ENCODE measurements at places on chromosomes 2 and 18. TPM values are rescaled to one million over a fixed set of nuclear protein-coding genes. Genes with fewer than 3 reads are reported as not detected.

DNA sequence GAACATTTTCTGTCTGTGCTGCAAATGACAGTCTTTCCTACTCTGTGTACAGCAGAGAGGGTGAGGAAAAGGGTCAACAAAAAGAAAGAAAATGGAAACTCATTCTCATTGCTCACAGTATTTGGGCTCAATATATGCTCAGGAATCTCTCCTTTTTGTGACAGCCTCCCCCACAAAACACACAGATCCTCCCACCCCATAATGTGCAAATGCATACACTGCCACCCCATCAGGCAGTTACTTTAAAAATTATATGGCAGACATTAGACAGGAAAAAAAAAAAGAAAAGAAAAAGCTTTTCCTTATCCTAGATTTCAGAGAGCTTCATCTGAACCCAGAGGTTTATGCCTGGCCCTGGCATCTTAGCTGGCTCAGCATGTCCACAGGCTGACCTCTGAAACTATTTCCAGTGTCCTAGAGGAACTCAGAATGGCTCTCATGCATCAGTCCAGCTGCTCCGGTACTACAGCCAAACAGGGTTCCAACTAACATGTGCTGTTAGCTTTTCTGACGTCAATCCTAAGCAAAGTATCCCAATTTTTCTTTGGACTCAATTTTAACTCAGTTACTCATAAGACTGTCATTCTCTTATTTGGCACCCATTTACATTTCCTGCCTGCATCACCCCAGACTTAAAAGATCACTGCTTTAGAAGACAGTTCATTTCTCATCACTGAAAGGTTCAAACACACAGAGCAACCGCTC lies 105.9 kb downstream of the RBMS1 start:
- no peak for DNase-seq

- no peak for DNase-seq
These were observed 72.1 kb upstream of the FAM98A start for GRCh38 chr2:33671198-33671597.

AMER3 gene
- not detected for total RNA-seq

DNA sequence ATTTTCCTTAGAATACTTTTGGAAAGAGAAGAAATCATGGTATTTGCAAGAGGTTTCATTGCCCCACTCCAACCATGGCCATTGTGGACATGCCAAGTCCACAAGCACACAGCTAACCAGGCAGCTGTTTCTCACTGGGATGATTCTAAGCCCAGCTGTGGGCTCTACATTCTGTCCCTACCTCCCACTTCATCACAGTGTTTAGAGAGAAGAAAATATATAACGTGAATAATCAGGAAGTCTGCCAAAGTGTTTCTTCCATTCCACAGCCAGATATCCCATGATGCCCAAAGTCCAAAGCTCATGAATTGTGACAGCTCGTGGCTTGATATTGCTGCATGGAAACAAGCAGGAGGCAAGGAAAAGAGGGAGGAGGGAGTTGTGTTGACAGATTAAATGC lies 433.7 kb upstream of the GYPC start:
- no peak for DNase-seq

GRCh38 chr18:40473221-40474029 lies 1481.6 kb upstream of the PIK3C3 start:
- DNase-seq = no peak

DNA sequence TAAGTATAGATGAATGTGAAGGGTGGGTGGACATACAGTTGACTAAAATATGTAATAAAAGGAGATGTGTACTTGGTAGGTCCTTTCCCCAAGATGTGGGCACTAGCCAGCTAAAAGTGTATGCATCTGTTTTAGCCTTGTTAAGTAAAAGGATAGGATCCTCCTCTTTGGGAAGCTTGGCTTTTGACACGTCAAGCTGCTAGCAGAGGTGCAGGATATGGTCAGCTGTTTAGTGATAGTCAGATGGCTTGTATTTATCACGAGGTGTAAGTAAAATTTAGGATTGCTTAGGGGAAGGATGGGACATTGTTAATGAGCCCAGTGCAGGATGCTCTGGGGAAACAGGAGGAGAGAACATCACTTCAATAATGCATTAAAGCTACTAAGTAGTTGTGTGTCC lies 1.5 kb downstream of the MFSD6 start:
- DNase-seq = no peak

DNA sequence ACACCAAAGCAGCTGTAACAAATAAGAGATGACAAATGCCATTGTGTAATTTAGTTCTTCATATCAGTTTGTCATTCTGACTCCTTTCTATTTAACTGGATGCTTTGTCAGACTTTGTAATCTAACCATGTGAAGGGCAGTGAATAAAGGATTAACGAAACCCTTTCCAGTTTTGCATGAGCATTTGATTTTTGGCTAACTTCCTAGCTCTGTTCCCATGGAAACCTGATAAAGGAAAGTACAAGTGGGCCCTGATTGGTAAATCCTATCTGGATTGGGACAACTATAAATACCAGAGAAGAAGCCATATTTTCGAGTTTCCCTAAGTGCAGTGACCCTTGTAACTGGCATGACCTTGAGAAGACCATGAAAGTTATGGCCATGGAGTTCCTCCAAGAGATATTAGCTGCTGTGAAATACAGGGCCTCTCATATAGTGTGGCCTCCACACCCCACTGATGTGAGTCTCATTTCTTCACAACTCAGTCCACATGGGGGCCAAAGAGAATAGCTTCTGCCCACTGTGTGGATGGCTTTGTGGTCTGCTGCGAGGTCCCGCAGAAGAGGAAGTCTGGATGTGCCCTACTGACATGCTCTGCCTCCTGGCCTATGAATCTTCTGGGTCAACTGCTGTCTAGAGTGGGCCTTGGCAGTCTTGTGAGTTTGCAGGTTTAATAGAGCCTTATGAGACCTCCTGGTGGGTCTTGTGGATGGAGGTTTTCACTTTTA lies 38.2 kb upstream of the CYP1B1 start:
- no peak for DNase-seq

GRCh38 chr2:207951734-207952470 lies 73.4 kb downstream of the PLEKHM3 start:
- DNase-seq = no peak

DNA sequence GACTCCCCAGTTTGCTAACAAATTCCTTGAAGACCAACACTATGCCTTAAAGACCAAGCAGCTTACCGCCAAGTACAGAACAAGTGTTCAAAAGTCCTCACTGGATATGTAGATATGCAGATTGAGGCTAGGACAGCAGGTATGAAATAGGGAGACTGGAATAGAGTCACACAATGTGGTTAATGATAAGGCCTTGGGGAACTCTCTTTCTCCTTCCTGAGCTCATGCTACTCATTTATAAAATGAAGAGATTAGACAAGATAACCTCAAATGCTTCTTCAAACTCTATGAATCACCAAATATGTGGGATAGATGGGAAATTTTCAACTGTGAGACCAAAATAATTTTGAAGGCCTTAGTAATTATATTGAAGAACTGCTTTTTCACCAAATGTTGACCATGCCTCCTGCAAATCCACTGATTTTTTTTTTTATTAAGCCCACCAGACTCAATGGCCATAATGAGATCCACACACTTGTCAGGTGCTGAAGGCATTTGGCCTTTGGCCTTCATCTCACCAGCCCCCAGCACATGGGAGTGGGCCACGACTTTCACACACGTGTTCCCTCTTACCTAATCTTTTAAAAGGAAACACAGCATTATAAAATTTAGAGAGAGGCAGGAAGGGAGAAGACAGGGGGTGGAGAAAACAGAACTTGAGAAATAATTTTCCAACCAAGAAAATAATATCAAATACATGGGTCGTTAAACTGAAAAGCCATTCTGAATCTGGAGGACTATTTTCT lies 181.5 kb downstream of the EN1 start:
- DNase-seq = no peak

- no peak for DNase-seq
These were observed 83.2 kb upstream of the FRZB start for GRCh38 chr2:182949572-182950189.

GRCh38 chr2:171540437-171540836 lies 18.2 kb downstream of the CYBRD1 start:
- no peak for DNase-seq

GRCh38 chr2:55112229-55113031 lies 62.2 kb upstream of the RTN4 start:
- no peak for DNase-seq

DNA sequence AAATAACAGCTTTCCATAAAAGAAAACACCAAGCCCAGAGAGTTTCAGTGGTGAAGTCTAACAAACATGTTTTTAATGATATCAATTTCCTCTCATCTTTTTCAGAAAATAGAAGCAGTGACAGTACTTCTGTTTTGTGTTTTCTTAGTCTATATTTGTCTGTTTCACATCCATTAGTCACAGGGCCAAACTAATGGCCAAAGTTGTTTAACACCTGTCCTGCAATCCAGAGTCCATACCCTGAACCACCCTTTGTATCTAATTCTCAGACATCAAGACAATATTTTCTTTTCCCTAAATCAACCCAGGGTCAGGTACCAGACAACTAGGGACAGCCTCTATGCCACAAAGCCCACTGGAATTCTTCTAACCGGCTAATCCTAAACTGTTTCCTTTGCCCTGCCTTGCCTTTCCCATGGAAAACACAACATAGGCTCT lies 25.9 kb downstream of the TMSB10 start:
- no peak for DNase-seq

DNA sequence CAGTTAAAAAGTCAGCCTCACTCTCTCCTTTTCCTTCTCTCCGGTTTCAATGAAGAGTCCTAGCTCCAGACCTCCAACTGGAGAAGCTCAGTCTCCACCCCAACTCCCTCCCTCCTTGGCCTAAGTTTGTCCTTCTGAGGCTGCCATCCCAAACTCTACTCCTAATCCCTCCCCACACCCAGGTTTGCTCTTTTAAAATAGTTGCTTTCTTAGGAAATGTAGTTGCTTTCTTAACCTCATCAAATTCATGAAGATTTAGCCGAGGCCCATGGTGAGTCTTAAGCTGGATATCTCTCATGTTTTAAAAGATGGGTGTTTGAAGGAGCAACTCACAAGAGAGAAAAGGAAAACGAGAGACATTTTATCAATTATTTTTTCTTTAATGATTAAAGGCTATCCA lies 937 bp upstream of the LANCL1 start:
- no peak for DNase-seq

GRCh38 chr2:26534098-26534864 lies 56.4 kb upstream of the OTOF start:
- peak; percentile 35 for DNase-seq

- no peak for DNase-seq
These were observed 18.9 kb upstream of the ITGA4 start for GRCh38 chr2:181438261-181438660.

VAPA gene
- total RNA-seq = 153 TPM

- no peak for DNase-seq
These were observed 99.5 kb upstream of the RNF152 start for GRCh38 chr18:61992285-61992684.
